Myometrial cell (primary cell): ENCODE measurements at places on chromosomes 16 and 17. TPM values are rescaled to one million over a fixed set of nuclear protein-coding genes. Genes with fewer than 3 reads are reported as not detected.

PRR11 gene
- 47.3 and 51.0 TPM in 2 replicates for total RNA-seq

GP1BA gene
- total RNA-seq: not detected in 2 replicates

SMARCE1 gene
- 57.9 and 68.8 TPM in 2 replicates for total RNA-seq

NUDT7 gene
- 12.9 and 22.5 TPM in 2 replicates for total RNA-seq

CDK5RAP3 gene
- 56.2 and 84.4 TPM in 2 replicates for total RNA-seq
